ENCODE measurements at places on chromosomes 12 and 14.

- peak; percentile 75 for DNase-seq
These were observed 70.1 kb downstream of the SYNE2 start for GRCh38 chr14:63922696-63923421.

DNA sequence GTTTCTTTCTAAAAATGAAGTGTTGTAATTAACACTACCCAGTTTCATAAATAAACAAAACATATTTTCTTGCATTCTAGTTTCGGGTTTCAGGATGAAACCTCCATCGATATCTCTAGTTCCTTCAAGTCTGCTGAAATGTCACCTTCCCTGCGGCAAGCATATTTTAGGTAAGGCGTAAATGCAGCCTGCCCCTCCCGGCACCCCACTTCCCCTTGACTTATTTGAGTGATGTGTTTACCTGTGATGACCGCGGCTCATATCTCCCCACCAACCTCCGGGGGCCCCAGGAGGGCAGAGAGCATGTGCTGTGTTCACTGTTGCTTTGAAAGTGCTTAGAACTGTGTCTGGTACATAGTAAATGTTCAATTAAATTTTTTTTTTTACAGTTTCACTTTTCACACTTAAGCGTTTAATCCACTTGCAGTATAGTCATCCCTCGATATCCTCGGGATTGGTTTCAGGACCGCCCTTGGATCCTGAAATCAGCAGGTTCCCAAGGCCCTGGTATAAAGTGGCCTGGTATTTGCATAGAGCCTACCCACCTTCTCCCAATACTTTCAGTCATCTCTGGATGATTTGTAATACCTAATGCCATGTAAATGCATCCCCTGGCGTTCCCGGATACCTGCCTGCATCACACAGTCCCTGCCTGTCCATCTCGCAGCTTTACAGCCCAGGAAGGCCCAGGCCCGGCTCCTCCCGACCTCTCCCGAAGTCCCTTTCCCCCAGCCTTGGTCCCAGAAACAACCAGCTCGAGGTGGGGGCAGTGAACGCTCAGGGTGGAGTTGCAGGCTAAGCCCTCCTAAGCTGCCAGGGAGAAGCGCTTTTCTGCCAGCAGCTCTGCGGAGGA, 40.2 kb upstream of the FBRSL1 start:
- DNase-seq: no peak

DNA sequence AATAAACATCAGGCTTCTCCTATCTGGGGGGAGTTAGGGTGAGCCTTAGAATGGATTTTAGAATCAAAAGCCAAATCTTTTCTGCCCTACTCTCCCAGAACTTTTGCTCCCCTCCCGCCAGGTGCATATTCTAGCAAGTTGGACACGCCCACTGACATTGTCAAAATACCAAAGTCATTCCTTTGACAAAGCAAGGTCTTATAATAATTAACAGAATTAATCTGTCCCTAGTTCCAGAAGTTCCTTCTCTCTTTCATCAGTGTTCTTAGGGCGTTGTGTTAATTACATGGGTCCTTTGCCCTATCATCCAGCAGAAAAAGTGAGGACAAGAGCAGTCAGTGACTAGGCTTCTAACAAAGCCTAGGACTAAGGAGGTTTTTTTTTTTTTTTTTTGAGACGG, 2.4 kb downstream of the PRR13 start:
- peak; percentile 49 for DNase-seq

GRCh38 chr12:80941916-80942315, 4.2 kb upstream of the LIN7A start:
- no peak for DNase-seq

DNA sequence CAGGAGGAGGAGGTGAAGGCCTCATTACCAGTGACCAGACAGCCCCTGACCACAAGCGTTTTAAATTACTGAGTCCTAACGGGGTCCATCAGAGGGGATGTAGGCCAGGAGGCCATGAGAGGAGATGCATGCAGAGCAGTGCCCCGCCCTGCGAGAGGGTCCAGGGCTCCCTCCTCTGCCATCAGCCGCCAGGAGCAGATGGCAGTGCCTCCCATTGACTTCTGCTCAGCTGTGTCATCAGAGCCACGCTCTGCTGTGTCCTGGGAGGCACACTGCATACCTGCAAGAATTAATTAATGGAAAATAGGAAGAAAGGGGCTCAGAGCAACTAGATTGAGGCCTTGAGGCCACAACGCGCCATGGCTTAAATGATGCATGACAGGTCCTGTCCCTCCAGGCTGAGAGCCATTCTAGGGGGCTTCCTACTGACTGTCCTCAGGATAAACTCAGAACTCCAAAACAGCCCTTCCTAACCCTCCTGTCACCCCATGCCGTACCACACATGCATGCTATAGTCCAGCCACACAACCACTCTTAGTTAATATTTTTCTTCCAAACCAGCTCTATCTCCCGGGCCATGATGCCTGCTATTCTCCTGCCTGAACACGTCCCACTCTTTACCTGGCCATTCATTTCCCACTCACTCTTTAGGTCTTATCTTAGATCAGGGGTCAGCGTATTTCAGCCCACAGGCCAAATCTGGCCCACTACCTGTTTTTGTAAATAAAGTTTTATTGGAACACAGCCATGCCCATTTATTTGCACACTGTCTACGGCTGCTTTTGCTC, 235.8 kb downstream of the KSR2 start:
- DNase-seq: no peak

DNA sequence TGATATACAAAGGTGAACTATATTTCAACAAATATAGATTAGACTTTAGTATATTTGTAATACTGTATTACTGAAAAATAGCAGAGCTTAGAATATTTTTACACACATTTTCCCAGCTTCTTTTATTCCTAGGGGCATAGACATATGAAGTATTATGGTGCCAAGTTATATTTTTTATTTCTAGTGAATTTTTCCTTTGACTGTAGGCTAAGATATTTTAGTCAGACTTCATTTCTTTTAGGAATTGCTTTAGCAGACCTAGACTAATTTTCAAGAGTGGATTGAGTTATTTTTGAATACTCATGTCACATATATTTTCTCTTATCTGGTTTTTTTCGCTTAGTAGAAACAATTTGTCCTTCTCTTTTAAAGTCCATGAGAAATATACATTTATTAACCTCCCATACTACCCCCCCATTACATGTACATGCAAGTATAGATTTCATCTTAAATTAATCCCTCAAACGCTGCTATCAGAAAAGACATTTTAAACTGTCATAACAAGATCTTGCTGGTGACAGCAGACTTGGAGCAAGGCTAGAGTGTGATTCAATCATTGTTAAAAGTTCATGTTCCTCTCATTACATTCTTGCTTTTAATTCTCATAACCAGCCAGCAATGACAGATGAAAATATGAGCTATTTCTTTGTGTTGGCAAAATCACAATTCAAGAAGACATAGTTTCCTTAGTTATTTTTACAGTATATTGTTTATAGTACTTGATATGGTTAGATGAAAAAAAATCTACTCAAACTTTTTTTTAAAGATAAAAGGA, 456.1 kb downstream of the AEBP2 start:
- no peak for DNase-seq
